ENCODE measurements at places on chromosomes 6 and 20.

GRCh38 chr6:144265061-144265357 lies 20.1 kb upstream of the UTRN start:
- peak; percentile 42 for DNase-seq

DNA sequence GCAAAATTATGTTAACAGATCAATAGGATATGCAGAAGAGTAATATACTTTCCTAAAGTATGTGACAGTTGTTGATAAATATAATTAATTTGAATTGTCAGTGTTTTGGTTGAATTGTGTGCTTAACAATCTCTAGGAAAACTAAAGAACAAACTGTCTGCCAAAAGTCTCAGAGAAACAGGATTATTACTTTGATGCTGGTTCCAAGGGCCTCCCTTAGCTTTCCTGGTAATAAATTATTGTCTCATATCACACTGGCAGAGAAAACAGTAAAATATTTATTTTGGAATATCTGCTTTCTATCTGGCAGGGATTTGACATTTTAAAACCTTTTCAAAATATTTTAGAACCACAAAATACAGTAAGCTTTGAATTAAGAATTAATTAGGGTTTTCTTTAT lies 40.1 kb upstream of the CARMIL1 start:
- no peak for DNase-seq

GRCh38 chr6:45445749-45446549 lies 68.2 kb upstream of the SUPT3H start:
- peak; percentile 81 for DNase-seq

- no peak for DNase-seq
These were observed 4.8 kb upstream of the CD93 start for GRCh38 chr20:23090878-23091277.

DNA sequence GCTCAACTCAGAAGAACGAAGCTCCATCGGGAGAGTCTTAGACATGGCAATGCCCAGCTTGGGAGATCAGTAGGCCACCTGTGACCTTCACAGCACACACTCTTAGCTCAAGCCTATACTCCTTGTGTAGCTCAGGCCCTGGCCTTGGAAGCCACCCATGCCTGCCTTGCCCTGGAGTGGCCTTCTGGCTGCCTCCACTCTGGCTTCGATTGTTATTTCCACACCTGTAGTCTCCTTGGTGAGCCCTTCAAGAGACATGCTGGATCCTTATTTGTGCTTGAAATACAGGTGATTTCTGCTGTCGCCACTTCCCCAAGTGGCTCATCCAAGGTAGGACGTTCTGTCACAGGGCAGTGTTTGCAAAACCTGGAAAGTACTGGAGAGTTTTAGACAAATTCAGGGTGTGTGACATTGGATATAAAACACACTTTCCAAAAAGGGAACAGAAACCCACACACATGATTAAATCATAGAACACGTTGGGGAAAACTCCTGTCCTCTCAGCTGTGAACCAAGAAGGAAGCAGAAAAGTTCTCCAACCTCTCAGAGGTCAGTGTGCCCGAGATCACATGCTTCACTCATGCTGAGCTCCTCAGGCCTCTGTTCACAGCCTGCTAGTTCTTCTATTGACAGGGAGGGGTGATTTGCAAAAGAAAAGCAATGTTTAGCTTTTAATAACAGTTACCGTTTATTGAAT lies 391.8 kb downstream of the CDC5L start:
- no peak for DNase-seq

DNA sequence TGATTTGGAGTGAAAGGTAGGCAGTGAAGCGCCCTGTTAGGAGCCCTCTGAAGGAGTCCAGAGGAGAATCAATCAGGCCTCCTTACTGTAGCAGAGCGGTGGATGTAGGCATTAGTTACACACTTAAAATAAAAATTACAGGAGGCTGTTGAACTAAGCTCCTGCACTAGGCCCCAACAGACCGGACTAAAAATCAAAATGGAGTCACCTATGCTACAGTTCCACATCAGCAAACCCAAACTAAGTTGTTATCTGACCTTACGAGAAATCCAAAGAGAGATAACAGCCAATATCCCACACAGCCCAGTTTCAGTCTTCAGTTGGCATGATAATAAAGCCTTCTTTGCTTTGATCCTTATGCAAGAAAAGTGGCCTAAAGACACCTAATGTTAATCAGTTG lies 26.8 kb downstream of the SGK1 start:
- no peak for DNase-seq

Data from Calu3 (cell line).